NCI-H1694 (cell line): ENCODE measurements at places on chromosomes 5 and 9.

DNA sequence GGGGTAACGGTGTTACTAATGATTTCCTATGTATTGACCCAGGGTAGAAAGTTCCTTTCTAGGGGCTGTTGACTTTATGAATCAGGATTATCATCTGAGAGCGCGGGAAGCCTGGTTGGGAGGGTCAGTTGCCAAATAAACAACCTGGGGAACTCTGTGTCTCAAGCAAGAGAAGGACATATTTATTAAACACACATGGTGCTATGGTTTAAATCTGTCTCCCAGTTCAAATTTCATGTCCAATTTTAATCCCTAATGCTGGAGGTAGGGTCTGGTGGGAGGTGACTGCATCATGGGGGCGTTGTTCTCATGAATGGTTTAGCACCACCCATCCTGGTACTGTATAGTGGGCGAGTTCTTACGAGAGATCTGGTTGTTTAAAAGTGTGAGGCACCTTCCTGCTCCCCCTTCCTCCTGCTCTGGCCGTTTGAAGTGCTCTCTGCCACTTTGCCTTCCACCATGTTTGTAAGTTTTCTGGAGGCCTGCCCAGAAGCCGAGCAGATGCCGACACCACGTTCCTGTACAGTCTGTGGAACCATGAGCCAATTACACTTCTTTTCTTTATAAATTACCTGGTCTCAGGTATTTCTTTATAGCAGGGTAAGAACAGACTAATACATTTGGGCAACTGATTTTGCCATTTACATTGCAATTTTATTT lies 19.7 kb upstream of the GAS1 start:
- DNase-seq, result no peak

- DNase-seq, result peak; percentile 6
Measured at GRCh38 chr5:77645158-77645994, 6.9 kb upstream of the OTP start.

- no peak for DNase-seq
Measured at GRCh38 chr9:91061506-91061905, 259.9 kb downstream of the SYK start.

DNA sequence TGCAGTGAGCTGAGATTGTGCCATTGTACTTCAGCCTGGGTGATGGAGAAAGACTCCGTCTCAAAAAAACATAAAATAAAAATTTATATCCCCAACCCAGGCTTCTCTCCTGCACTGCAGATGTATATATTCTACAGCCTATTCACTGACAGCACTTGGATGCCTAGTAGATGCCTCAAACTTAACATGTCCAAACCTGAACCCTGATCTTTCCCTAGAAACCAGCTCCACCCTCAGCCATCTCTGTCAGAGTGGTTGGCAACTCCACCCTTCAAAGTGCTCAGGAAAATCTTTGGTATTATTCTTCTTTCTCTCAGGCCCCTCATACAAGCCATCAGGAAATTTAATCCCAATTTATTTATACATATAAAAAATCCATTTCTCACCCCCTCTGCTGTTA lies 36.9 kb upstream of the TXN start:
- DNase-seq, result no peak

DNA sequence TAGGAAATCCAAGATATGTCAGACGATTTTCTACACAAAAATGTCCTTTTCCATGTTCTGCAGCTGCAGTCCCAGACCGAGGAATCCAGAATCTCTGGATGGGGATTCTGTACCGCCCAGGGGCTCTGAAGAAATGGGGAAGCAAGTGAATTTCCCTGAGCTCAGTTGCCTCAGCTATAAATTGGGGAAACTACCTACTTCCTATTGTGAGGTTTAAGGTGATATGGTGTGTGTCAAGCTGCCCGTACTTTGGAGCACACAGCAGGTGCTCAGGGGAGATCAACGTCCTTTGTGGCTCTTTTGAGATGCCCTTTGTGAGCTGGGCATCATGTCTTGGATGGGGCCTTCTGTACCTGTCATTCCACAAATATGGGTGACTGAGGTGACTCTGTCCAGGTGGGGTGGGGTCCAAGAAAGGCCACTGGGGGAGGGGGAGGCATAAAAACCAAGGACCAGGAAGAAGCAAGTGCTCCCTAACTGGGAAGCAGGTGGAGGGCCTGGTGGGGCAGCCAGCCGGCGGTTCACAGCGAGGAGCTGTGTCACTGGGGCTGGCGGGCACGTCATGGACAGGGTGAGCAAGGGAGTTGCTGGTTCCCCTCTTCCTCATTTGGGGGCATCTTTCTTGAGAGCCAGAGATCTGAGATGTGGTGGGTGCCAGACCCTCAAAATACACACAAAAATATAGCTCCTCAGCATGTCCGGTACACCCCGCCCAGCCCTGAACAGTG lies 116.0 kb downstream of the CRB2 start:
- no peak for DNase-seq

GRCh38 chr9:27701016-27701415 lies 127.7 kb upstream of the C9orf72 start:
- no peak for DNase-seq

DNA sequence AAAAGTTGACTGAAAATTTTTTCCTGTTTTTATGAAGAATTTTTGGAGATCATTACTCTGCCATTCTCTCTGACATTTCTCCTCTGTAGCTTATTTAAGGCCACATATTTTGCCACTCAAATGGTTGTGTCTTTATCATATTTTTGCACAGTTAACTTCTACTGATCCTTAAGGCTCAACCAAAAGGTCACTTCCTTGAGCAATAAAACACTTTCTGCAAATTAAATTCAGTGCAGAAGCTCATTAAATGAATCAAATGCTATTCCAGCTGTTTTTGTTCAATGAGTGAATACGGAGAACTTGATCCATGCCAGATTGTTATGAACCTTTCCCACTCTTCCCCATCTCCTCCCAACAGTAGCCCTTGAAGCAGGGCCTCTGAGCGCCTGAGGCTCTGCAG lies 93.8 kb upstream of the EPB41L4A start:
- no peak for DNase-seq

DNA sequence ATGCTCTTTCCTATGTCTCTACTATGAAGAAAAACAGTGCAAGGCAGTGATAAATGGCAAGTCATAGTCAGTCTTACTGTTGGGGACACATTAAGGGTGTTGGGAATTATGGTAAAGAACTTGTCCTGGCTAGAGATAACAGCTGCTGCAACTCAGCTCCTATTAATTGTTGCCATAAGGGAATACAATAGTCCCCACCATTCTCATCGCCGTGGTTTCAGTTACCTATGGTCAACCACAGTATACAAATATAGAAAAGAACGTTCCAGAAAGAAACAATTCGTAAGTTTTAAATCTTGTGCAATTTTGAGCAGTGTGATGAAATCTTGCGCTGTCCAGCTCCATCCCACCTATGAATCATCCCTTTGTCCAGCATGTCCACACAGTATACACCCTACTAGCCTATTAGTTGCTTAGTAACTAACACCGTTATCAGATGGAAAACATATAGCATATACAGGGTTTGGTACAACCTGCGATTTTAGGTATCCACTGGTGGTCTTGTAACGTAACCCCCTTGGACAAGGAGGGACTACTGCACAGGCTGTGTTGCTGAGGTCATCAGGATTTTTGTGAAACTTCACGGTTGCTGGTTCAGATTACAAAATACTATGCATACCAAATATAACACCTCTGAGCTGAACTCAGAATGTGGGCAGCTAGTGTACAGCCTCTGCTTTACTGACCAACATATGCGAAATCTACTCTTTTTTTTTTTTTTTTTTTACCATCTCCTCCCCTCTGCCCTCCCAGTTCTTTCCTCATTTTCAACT lies 53.5 kb downstream of the ZFR start:
- no peak for DNase-seq

DNA sequence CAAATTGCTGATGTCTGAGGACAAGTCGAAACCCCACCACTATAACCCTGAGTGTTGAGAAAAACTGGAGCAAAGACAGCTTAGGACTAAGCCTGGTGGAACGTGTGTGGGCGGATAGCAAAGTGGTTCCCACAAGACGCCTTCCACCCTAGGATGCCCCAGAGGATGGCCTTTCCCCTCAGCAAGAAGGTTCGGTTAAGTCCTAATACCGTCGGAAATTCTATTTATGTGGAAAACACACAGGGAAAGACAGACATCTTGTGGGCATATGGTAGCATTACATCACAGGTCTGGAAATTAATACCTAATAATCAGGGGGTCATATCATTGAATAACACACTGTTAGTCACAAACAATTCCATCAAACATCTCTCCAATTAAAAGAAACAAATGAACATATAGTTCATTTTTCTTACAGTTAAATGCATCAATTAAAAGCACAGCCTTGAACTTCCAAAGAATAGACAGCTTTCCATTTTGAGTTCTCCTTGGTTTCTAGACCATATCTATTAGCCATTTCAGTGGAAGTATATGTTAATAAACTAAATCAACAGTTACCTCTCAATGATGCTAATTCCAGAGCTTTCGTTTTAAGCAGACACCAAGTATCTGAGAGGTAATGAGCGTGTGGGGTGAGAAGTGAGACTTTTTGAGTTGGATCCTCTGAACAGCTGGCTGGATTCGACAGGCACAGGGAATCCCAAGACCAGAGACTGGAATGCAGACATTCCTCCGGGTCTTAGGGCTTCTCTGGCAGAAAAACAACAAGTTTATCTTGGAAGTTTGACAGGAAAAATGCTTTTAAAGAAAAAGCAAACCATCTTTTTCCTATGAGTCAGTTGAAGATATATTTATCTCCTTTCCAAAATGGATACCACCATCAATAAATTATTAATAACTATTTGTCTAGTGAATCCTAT lies 2.9 kb upstream of the ICE1 start:
- DNase-seq, result peak; percentile 55

DNA sequence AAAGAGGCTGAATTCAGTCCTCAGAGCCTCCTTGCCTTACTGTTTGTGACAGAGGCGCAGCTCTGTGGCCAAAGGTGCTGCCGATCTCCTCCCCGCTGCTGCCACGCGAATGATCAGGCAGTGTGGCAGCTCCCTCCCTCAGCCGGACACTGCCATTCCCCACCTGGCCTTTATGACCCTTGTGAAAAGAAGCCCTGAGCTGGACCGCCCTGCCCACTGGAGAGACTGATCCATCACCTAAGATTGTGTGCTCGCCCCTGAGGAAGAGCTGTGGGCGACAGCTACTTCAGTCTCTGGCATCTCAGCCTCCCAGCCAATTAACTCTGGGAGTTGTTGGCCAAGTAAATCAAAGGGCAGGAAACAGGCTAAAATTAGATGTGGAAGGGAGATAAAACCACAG lies 90.9 kb downstream of the CARTPT start:
- no peak for DNase-seq

GRCh38 chr9:75184471-75184870 lies 96.2 kb downstream of the OSTF1 start:
- no peak for DNase-seq
